Esophagus squamous epithelium (tissue), 5 donors: ENCODE measurements at places on chromosomes 6 and 20. TPM values are rescaled to one million over a fixed set of nuclear protein-coding genes. Genes with fewer than 3 reads are reported as not detected.

The TSPO2 gene
- total RNA-seq, result not detected

GRCh38 chr6:81547149-81547548, 205.3 kb downstream of the TENT5A start:
- DNase-seq, result no peak

GRCh38 chr6:161128230-161128629, 136.7 kb downstream of the MAP3K4 start:
- DNase-seq, result no peak

The VSTM2L gene
- 2.6 TPM for total RNA-seq

DNA sequence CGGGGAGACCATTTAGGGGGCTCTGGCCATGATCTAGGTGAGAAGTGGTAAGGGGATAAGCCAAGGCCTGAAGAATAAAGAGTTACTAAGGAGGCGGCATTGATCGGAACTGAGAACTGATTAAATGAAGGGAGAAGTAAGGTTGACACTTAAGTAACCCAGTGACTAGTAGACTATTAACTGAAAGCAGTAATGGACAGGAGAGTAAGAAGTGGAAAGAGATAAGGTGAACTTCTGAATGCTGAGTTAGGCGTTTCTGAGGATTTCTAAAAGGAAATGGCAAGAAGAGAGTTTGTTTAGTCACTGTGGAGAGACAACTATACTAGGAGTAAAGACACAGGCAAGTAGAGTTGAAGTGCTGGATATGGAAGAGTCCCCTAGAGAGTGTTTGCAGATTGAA, 1.9 kb downstream of the ABCF1 start:
- no peak for DNase-seq

DNA sequence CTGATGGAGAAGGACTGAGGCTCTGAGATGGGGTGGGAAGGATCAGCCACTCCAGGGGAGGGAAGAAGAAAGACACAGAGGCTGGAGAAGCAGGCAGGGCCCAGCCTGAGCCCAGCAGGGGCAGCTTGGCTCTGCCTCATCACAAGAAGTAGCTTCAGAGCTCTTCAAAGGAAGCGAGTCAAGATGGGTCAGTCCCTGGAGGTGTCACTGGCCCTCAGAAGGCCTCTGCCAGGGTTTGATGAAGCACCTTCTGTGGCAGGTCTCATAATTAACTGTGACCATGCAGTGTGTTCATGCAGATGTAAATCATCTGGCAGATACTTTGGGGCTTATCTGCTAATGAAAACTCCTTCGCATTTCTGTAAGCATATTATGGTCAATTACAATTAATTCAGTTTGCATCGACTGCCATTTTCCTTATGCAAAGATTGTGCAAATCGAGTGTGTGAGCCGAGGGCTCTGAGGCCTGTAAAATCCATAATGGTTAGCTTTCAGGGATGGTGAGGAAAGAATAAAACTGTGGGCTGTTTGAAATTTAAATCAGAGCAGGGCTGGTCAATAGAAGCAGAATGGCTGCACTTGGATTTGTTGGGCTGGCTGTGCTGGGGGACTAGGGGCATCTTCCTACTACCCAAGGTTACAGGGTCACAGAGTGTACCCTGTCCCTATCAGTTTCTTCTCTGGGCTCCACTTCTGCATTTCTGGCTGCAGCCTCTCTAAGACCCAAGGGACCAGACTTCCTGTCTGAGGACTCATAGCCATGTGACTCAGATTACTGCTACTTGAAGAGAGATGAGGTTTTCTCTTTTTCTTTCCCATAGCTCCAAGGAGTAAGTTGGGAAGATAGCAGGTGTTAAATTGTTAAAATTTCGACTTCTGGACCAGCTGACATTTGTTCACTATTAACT, 376.6 kb downstream of the DHX35 start:
- no peak for DNase-seq

DNA sequence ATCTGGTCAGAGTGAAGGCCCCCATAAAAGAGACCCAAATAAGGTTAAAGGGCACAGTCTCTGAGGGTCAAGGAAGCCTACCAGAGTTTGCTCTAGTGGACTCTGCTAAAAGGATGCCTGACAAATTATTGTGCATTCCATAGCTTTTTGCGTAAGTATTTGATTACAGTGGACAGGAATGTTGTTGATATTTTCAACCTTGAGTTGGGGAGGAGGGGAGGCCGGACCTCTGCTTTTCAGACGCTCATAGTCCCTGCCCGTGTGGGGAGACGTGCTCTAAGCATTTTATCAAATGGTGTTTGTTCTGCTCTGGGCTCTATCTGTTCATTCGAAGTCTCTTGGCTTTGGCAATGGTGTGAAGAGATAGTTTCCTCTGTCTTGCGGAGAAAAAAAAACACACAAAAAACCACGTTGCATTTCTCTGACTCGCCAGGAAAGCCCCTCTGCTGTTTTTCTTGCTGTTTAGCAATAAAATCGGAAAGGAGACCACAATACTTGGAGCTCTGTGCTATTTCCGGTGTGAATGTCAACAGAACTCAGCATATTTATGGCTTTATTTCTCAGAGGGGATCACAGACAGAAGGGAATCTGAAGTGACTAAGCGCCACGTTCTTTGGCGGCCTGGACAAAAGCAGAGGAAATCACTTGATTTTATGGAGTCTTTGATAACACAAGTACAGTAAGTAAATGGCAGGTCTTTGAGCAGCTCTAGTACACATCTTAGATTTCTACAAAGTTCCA, 159.8 kb downstream of the ZFP64 start:
- no peak for DNase-seq

GRCh38 chr20:63192721-63193120, 23.2 kb downstream of the YTHDF1 start:
- no peak for DNase-seq

GRCh38 chr6:99498421-99498820, 16.8 kb downstream of the USP45 start:
- DNase-seq, result no peak

The CST5 gene
- not detected for total RNA-seq

GRCh38 chr6:37206622-37207021, 36.7 kb downstream of the PIM1 start:
- DNase-seq, result no peak
